HT-29 (cell line): ENCODE measurements at places on chromosomes 11 and 22.

- no peak for DNase-seq
Observed at GRCh38 chr11:122365610-122366360, 249.8 kb upstream of the BLID start.

- no peak for DNase-seq
Observed at GRCh38 chr22:22878211-22878570, 9.4 kb upstream of the IGLL5 start.

DNA sequence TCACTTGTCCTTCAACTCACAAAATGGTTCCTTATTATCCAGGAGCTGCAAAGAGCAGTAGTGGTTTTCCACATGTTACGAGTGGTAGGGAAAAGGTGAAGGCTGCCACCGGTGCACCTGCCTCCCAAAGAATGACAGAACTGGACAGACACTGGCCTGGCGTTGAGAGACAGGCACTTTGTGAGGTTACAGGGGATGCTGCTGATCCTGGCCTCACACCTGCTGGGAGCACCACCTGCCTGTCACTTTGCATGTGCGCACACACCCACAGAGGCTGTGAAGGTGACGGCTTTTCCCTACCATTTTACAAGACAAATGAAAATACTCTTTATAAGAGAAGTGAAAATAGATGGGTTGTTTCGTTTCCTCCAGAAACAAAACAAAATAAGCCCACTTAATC lies 175.3 kb upstream of the B3GAT1 start:
- DNase-seq, result no peak

DNA sequence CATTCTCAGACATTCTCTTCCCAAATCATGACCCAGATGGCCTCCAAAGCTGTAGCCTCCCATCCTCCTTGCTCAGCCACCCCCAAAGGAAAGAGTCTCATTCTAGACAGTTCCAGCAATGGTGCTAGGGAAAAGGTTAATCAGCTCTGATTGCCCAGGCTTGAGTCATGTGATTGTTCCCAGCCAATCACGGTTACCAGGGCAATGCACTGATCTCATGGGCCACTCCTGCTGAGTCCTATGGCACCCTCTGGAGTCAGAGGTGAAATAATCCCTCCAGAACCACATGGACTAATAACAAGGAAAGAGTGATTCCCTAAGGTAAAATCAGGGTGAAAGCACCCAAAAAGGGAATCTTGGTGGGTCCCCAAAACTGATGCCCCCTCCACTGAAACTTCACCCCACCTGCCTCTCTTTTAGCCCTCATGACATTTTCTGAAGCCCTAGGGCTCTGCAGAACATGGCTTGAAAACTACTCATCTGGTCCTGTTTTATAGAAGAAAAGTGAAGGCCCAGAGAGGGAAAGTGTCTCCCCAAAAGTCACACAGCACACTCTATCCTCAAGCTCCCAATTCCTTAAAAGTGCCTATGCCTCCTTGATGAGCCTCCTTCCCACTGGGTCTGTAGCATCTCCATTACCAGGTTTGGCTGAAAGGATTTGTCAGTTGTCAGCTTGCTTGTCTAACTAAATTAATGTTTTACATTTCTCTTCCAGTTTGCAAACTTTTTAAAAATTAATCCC lies 203.7 kb downstream of the MN1 start:
- DNase-seq, result no peak

DNA sequence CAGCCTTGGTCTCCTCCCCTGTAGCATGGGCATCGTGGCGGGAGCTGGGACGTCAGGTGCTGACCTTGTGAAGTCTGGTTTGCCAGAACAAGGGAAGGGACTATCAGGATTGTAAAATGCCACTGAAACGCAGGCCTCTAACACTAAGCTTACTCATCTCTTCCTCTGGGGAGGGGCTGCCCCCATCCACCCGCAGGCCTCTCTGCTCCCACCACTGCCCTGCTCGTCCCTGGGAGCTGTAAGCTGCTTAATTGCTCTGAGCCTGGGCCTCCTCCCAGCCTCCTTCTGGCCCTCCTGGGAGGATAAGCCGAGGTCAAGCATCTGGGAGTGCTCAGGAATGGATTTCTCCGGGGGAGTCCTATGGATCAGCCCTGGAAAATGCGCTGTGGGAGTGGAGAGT lies 8.4 kb downstream of the SHISAL1 start:
- no peak for DNase-seq

GRCh38 chr22:20442485-20443284 lies 5.1 kb upstream of the SCARF2 start:
- DNase-seq, result no peak

- DNase-seq, result no peak
Observed at GRCh38 chr11:113377681-113378412, 9.7 kb upstream of the ANKK1 start.

GRCh38 chr22:32600147-32600546 lies 125.5 kb downstream of the FBXO7 start:
- DNase-seq, result no peak

DNA sequence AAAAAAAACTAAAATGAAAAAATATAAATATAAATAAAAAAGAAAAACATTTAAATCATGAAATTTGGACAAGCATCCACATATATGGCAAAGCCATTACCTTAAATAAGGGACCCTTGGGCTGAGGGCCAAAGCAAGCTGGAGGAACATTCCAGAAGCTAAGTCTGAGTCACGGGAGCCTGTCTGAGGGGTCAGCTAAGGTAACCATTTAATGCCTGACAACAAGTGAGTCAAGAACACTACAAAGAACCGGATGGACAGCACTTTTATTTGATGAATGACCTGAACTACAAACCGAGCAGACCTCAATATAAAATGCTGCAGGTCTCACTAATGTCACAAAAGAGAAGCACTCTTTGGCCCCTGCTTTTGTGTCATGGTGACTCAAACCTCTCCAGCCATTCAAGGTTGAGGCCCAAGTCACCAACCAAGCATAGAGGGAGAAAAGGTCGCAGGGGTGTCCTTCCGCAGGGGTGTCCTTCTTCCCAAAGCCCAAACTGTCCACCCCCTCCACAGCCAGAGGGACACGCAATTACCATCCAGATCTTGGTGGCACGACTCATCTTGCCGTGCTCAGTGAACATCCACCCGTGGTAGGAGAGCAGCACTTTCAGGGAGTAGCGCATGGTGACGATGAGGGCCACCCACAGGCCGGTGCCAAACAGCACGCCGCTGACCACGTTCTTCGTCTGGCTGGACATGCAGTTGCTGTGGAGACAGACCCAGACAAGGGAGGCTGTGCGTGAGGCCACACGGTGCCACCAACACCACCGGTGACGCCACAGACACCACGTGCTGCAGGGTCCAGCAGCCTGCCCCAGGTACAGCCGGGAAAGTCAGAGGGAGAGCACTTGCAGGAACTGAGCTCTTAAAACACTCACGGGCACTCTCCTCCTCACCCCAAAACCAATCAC lies 34.5 kb downstream of the CPT1A start:
- DNase-seq, result no peak

- DNase-seq, result no peak
Observed at GRCh38 chr11:70528794-70529580, 130.7 kb downstream of the CTTN start.

- DNase-seq, result no peak
Observed at GRCh38 chr11:32198053-32198452, 107.2 kb downstream of the RCN1 start.

DNA sequence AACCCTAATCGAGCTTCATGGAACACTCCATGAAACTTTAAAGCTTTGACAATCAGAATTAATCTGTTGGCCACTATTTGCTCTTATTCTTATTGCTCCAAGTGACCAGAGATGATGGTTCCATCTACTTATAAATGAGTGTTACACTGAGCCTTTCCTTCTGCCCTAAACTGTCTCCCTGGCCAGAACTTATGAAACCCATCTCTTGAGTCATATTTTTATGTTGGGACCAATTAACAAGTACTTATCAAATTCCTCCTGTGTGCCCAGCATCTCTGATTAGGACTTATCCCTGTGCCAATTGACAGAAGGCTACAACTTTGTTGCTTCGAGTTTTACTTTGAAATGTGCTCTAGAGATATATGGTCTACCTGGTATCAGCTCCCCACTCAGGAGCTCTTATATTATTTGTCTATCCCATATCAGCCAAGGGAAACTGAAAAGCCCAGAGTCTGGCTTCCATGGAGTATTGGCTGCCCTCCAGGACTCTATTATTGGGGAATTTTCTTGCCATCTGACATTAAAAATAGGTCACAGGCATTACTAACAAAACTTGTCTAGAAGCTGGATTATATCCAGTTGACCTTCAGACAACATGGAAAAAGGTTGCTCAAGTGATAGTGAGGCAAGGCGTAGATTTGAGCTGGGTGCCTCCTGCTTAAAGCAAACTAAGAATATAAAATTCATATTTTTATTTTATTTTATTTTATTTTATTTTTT lies 8.8 kb downstream of the KREMEN1 start:
- DNase-seq, result no peak

DNA sequence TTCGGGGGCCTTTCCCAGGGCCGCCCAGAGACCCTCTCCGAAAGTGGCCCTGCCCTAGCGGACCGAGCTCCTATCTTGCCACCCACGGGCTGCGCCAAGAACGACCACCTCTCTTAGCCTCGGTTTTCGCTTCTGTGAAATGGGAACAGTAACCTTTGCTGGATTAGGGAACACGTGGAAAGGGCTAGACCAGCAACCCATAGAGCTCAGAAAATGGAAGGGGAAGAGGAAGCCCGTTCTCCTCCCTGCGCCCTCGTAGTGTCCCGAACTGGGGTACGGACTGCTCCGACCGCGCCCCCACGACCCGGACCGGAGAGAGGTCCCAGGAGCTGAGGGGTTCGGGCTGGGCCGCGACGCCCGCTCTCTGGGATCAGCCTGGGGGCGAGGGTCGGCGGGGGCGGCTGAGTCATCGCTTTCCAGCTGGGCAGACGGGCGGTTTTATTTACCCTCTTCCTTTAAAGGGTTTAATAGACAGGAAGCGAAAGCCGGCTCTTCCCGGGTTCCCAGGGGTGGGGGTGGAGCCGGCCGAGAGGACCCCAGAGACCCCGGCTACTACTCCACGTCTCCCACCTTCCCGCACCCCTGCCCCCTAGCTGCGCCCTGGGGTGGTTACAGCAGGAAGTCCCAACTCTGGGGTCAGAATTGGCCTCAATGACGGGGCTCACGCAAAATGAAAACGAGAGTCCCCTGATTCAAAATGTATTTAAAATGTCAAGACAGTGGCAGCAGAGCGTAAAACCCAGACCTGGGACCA lies 907 bp upstream of the PHLDA2 start:
- DNase-seq, result peak; percentile 88
